ENCODE measurements at places on chromosomes 7 and 10.

GRCh38 chr7:139426258-139427028 is 57.0 kb downstream of the KLRG2 start:
- peak; percentile 72 for DNase-seq

GRCh38 chr7:109939207-109939606 is 1151.7 kb upstream of the LRRN3 start:
- no peak for DNase-seq

GRCh38 chr10:112951359-112952281 is 1.6 kb downstream of the TCF7L2 start:
- peak; percentile 23 for DNase-seq

DNA sequence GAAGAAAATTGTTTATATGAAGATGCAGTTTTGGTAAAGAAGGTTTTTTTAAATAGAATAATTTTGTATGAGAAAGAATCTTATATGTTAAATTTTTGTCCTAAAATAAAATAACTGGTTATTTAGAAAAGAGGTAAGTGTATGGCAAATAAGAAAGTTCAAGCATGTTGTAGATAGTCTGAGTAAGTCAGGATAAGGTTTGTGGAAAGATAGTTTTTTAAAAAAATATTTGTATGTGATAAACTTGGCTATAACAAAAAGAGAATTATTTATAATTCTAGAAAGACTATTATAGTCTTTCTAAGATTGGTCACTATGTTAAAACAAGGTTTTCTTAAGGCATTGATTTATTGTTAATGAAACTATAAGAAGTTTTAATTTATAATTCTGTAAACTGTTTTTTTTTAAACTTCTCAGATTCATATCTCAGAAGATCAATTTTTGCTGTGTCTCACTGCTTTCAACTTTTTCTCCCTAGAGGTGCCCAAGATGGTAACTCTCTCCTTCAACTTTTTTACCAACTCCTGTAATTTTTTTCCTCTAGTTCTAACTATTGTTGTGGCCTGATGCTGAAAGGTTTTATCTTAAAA is 698.6 kb downstream of the CCSER2 start:
- DNase-seq: peak; percentile 7

DNA sequence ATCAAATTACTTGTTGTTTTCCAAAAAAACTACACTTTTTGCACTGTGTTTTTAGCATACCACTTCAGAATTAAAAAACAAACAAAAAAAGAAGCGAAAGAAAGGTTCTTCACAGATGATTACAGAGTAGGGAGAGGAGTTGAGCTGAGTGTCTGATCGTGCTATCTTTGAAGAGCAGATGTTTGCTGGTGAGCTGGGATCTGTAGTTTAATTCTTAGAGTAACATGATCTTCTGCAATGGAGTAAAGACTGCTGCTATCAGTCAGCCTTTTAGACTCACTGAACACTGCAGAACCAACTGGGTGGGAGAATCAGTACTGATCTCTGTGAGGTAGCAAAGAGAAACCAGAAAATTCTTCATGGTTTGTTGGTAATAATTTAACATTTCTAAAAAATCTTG is 1197.8 kb upstream of the SORCS1 start:
- no peak for DNase-seq

DNA sequence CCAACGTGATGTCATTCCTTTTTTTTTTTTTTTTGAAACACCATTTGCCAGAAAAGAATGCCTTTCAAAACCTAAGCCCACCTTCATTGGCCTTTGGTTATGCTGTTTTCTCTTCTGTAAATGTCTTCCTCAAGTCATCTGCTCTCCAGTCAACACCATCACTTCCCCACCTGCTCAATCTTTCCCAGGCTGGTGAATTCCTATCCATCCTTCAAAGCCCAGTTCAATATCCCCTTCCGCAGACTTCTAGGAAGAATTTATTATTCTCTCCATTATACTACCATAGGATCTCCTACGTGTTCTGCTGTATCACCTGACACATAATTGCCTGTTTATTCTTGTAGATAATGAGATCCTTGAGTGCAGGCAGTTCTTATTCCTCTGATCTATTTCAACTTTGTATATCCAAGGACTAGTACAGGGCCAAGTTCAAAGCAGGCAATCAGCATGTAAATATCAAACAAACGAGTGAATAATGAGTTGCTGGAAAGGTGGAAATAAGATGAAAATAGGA is 73.5 kb upstream of the PRR15 start:
- DNase-seq: no peak

DNA sequence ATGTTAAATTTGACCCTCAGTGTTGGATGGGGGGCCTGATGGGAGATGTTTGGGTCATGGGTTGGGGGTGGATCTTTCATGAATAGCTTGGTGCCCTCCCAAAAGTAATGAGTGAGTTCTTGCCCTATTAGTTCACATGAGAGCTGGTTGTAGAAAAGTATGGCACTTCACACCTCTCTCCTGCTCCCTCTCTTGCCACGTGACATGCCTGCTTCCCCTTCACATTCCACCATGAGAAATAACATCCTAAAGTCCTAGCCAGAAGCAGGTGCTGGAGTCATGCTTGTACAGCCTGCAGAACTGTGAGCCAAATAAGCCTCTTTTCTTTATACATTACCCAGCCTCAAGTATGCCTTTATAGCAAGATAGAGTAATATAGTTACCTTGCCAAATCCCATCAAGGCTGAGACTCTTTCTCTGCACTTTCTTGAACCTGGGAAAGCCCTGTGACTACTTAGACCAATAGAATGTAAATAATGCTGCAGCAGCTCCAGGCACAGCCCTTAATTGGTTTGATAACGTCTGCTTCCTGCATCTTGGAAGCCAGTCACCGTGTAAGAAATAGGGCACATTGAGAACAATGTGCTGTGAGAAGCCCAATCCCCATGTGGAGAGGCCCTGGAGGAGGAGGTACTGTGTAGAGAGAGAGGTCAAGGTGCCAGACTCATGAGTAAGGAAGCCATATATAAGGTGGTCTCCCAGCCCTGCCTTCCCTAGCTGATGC is 88.0 kb upstream of the NAMPT start:
- DNase-seq: no peak

DNA sequence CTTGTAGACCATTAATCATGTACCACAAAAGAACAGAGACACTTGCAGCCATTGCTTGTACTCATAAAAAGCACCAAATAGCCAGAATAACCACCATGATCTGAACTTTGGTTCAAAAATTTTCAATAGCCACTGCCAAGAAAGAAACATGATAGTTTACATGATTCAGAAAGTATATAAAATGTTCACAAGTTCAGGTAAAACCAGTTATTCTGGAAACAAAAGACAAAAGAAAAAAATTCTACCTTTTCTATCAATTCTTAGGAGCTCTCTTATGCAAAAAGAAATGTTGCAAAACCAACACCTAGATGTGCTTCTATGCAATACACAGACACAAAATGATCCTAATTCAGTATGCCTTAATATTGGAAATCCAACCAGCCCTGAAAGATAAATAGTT is 108.7 kb downstream of the PCLO start:
- no peak for DNase-seq

GRCh38 chr7:46814516-46815250 is 767.2 kb downstream of the TNS3 start:
- DNase-seq: no peak

DNA sequence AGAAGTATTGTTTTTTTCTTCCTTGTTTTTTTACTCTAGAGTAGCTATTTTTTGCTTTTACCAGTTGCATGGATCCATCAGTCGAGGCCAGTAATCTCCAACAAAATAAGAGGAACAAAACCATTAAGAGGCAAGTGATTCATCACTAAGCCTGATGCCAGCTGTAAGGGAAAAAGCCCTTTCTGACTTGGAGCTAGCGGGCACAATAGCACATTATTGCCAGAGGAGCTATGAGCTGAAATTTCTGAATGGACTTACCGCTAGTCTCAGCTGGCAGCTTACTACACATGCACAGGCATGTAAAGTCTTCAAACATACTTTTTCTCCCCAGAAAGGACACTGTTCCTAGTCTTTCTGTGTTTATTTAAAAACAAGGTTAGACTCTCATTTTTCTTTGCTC is 41.6 kb upstream of the PTPRZ1 start:
- DNase-seq: no peak

DNA sequence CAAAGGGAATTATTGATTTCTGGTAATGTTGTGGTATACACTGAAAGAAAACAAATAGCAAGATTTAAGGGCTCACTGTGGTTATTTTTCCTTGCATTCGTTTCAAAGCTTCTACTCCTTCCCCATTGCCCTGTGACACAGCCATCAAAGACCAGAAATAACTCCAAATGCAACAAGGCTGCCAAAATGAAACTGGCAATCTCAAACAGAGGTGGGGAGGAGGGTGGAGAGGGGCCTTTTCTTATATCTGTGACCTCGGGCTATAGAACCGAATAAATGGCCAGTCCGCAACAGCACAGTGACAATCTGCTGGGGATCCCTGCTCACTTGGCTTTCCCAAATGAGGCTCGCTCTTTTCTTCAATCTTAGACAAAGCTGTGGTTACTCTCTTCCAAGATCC is 17.4 kb upstream of the SPOCK2 start:
- DNase-seq: no peak

GRCh38 chr7:359766-360361 is 69.9 kb downstream of the FOXL3 start:
- DNase-seq: no peak

- DNase-seq: no peak
Observed at GRCh38 chr7:80640846-80641245, 2.4 kb downstream of the CD36 start.

- DNase-seq: no peak
Observed at GRCh38 chr7:44764081-44764480, 15.4 kb downstream of the ZMIZ2 start.

GRCh38 chr7:155775691-155776090 is 36.6 kb downstream of the SHH start:
- no peak for DNase-seq

DNA sequence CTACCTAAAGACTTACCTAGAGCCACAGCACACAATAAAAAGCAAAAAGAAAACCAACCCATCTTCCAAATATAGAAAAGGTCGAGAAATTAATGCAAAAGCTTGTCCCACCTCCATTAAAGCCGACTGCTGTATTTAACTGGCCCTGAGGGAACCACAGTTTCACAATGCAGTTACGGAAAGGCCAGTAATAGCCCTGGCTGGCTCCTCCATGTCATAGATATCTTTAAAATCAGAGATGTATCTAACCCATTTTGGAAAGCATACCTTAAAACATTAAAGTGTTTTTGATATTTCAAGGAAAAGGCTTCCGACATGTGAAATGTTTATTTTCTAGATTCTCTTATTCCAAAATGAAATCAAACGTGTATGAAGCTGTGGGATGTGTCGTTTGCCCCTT is 23.0 kb downstream of the HDAC9 start:
- no peak for DNase-seq

GRCh38 chr7:44880317-44881018 is 4.9 kb downstream of the PURB start:
- DNase-seq: no peak

DNA sequence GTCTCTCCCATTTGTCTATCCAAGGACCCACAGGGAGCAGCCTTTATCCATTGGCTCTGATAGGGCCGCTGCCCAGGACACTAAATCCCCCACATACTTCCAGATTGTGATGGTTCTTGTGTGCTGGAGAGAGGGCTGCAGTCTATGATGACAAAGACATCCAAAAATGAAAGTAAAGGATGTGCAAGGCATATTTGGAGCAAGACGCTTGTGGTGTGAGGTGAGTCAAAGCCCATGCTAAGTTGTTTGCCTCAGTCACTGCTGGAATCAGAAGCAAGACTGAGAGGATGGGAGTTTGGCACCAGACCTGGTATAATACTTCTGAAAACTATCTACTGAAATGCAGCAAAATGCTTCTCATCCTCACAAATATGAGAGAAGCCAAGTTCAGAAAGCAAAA is 22.7 kb downstream of the ZNF22 start:
- no peak for DNase-seq

GRCh38 chr7:129664029-129665012 is 52.8 kb downstream of the NRF1 start:
- DNase-seq: peak; percentile 74

DNA sequence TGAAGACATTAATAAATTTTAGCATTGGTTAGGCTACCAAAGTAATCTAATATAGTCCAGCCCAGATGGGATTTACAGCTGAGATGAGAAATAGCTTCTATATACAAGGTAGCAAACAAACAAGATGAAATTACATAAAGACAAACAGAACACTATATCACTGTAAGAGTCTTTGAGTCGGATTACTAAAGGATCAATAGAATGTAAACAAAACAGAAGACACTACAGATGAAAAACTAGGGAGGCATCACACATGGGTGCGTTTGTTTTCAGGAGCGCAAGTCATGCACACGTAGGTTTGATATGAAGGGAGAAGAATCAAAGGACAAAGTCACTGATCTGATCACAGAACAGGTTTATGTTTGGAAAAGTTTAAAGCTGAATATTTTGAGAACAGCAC is 26.5 kb downstream of the MPP7 start:
- no peak for DNase-seq

- DNase-seq: no peak
Observed at GRCh38 chr10:80545258-80545881, 7.7 kb downstream of the SH2D4B start.

GRCh38 chr10:31940839-31941653 is 12.4 kb upstream of the ARHGAP12 start:
- DNase-seq: no peak

DNA sequence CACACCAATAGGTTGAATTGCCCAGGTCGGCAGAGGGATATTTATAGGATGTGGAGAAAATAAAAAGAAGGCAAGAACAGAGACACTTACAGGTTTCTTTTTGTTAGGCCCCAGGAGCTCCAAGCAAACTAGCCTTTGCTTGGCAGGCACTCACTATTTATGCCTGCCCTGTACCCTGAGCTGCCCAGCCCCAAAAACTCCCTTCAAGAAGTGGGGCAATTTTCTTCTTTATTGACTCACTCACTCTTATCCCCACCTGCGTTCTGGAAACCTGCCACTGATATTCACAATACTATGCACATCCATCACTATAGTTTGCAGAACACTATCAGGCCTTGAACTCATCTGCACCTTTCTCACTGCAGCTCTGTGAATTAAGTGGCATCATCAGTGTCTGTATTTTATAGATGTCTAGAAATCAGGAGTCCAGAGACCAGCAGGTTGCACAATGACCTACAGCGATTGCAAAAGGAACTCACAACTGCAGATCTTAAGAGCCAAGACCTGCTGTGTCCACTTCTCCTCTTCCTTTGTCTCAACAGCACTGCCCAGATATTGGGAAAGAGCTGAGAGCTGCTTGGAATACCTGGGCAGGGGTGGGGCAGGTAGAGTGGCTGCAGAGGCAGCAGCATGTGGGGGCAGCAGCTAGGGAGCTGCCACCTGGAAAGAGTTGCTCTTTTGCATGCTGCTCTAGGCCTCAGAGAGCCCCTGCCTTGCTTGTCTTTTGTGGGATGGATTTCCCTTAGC is at the start of gene SFTPD:
SFTPD (minus strand) TSS at position 130 of the 747 bp plus-strand sequence. CDS start 2,446 bp downstream, outside the sequence.
- DNase-seq: no peak

GRCh38 chr10:78207216-78207615 is 173.6 kb downstream of the RPS24 start:
- DNase-seq: no peak
